Glomerular endothelial cell (primary cell): ENCODE measurements at places on chromosomes 5 and 9. TPM values are rescaled to one million over a fixed set of nuclear protein-coding genes. Genes with fewer than 3 reads are reported as not detected.

- DNase-seq: no peak
These were observed 1.6 kb downstream of the STKLD1 start for GRCh38 chr9:133377721-133378216.

- no peak for DNase-seq
These were observed 22.5 kb downstream of the ARHGEF28 start for GRCh38 chr5:73648515-73648914.

DNA sequence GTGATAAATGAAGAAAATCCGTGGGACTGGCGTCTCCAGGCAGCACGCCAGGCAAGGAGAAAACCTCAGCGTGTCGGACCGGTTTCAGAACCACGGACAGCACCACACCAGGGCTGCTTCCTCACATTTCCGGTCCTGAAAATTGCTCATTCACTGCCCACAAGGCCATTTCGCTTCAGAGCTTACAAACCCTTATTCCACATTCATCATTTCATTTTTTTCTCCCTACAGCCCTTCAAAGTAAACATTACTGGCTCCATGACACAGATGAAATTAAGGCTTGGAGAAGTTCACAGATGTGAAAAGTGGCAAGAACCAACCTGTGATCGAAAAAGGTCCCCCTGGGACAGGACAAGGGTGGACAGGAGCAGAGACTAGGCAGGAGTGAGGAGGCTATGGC is 1.5 kb upstream of the GPRIN1 start:
- peak; percentile 64 for DNase-seq

GRCh38 chr5:140833993-140834392 is at the start of gene PCDHA7:
TSS of gene PCDHA7 (plus strand) at chr5:140834269. CDS start at chr5:140834384, 115 bp downstream.
- no peak for DNase-seq

- peak; percentile 7 for DNase-seq
These were observed 153.6 kb upstream of the ELL2 start for GRCh38 chr5:96115147-96115807.

- no peak for DNase-seq
These were observed 455.4 kb downstream of the EBF1 start for GRCh38 chr5:158644301-158644700.

DNA sequence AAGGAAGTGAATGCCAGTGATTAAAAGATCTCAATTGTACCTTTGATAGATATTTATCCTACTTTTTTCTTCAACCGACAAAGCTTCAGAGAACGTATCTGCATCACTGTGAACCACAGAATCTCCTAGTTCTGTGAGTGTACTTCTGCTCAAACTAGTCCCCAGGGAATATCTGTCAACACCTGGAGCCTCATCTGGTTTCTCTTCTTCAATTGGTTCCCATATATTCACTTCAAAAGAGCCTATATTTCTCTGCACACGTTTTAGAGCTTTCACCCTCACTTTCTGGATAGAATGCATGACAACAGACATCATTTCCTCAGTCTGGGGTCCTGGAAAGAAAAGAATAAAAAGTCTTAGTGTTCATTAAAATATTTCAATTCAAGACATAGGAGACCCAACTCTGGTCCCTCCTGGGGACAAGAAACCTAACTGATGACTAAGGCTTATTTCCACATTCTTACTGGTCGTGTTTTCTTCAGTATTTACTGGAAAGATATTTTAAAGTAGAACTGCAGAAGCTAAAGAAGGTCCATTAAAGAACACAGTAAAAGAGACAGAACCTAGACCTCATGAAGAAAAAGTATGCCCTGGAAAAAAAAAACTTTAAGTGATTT is 64.3 kb downstream of the CPLANE1 start:
- DNase-seq: no peak

- no peak for DNase-seq
These were observed 443.9 kb downstream of the ZNF608 start for GRCh38 chr5:124302533-124302932.

DNA sequence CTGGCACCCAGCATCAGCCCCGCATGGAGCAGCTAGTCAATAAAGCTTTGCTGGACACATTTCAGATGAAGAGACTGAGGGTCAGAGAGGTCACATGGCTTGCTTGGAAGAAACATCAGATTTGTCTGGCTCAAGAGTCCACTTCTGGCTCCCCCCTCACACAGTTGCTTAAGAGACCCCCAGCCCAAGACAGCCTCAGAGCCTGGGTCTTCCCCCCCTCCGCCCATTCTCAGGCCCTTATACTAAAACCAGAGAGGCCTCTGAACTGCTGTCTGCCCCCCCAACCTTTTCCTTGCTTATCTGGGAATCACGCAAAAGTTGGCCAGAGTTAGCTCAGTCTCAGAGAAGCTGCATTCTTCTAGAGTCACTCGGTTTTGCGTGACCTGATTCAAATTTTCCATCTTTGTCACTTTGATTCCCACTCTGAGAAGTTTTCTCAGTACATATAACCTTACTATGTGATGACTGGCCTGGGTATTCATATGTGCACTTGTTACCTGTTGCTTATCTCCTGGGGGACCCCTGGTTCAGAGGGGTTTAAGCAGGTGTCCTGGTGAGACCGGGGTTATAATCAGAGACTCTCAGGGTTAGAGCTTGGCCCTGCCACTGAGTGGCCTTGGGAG is 145.4 kb upstream of the IER5L start:
- no peak for DNase-seq

GRCh38 chr5:44794371-44794770 is 14.4 kb upstream of the MRPS30 start:
- no peak for DNase-seq

DNA sequence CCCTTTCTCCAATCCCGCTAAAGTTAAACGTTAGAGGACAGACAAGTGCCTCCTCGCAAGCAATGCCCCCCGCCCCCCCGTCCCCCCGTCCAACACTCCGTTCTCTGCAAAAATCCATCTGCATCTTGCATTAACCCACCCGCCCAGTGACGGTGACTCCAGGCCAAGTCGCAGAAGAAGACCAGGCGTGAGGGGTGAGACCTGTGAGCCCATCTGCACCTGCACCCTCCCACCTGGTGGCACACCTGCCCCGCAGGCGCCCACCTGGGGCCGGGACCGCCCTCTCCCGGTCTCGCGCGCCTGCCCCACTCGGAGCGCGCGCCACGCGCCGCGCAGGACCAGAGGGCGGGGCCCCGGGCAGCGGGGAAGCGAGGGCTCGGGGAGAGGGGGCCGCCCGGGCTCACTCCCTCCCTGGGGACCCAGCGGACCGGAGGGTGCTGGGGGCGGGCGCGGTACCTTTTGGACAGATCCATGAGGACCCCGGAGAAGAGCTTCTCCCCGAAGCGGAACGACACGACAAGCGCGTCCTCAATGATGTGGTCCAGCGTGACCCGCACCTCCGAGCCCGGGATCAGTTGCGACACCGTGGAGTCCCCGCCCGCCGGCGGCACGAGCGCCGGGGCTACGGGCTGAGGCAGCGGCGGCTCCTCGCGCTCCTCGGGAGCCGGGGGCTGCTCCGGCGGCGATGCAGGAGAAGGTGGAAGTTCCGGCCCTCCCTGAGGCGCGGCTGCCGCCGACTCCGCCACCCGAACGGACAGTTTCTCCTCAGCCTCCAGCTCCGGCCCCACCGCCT is 705 bp downstream of the PWWP2A start:
- no peak for DNase-seq

DNA sequence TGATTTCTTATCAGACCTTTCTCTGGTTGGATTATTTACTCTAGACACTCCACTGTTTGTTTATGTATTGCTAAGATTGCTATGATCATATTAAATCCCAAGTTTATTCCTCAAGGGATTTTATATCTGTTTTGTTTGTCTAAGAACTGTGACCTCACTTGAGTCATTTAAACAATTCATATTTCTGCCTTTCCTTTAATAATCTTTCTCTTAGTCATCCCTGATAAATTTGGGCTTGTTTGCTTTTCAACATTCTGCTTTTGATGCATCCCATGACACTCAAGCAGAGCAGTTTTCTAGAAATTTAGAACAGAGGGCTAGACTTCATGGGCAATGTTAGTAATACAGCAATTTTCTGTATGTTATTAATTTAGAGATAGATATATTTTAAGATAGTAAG is 231.6 kb upstream of the TNC start:
- no peak for DNase-seq

DNA sequence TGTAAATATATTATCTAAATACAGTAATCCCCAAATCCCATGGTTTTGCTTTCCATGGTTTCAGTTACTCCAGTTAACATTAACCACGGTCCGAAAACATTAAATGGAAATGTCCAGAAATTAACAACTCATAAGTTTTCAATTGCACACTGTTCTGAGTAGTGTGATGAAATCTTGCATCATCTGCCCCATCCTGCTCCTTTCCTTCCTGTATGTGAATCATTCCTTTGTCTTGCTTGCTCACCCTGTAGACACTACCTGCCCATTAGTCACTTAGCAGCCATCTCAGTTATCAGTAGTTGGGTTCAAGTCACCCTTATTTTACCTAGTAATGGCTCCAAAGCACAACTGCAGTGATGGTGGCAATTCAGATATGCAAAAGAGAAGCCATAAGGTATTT is 1568.5 kb upstream of the WWC1 start:
- DNase-seq: no peak

DNA sequence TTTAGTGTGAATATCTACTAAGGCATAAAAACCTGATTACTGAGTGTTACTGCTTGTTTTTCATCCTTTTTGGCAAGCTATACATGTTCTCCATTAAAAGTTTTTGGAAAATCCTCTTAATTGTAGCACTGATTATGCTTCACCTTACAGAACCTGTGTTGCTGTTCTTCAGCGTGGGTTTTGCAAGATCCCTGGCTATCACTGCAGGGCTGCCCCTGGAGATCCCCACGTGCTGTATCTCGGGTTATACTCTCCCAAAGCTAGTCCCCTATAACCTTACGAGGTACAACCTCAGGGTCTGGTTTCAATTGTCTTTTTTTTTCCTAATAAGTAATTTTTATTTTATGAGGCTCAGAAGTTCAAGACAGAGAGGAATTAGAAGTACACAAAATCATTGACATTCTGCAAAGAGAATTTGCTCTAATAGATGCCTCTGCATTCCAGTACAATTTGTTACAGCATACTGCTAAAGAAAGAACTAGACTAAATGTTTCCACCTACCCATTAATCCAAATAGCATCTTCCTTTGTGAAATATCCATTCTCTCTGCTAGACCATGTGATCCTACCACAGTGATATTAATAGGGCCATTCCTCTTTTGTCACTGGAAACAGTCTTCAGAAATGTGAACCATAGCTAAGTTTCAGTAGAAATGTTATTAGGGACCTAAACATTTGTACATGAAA is 25.8 kb upstream of the CAMK4 start:
- DNase-seq: no peak

DNA sequence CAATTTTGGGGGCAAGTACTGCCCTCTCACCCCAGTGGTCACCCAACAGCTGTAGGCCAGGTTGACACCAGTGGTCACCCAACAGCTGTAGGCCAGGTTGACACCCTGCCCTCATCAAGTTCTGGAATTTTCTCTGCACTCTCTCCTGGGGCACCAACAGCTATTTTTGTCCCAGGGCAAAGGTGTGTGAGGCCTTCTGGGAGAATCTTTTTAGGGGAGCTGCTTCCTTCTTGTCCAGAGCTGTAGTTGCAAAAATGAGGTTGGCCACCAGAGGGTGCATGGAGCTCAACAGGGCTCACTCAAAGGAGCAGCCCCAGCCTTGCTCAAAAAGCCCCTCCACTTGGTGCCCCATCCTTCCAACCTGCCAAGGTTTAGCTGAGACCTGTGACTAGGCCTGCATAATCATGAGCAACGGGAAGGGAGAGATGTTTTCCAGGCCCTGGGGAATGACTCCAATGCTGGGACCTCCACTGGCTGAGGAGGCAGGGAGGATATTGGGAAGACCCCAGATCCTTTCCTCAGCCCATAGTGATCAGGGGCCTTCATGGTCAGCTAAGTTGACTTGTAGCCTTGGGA is 10.6 kb upstream of the P4HA2 start:
- no peak for DNase-seq

GRCh38 chr5:39092581-39093351 is 18.6 kb upstream of the RICTOR start:
- no peak for DNase-seq

- DNase-seq: no peak
These were observed 3.5 kb upstream of the NEK6 start for GRCh38 chr9:124254261-124254682.

DNA sequence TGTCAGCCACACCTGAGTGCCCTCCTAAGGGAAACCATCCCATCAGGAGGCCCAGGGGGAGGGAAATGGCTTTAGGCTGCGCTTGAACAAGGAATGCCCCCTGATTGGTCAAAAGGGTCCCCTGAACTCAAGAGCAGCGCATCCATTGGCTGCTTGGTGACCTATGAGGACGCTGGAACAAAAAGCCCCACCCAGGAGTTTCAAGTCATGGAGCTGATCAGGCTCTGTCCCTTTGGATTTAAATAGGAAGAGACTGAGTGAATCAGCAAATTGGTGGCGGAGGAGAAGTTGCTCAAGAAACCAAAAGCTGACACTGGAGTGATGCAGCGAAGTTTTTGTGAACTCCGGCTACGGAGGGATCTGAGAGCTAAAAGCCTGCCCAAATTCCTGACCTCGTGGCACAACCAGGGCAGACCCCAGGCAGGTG is 66.7 kb downstream of the SMIM23 start:
- no peak for DNase-seq

- no peak for DNase-seq
These were observed 361.4 kb upstream of the RFX3 start for GRCh38 chr9:3887221-3887653.

DNA sequence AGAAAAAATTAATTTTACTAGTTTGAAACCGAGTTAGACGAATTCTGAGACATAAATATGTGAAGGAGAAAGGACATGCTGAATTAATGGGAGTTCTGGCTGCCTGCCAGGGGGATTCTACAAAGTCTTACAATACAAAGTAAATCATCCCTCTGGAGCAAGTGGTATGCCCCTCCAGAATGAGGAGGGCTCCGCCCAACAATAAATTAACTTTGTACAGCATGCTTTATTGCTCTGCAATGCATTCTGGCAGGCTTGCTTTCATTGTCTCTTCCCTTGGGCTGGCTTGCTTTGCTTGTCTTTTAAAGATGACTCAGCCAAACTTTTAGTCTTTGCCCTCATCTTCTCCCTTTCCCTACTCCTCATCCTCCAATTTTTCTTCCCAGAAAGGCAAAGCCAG is 11.7 kb upstream of the PCDHB1 start:
- DNase-seq: no peak

DNA sequence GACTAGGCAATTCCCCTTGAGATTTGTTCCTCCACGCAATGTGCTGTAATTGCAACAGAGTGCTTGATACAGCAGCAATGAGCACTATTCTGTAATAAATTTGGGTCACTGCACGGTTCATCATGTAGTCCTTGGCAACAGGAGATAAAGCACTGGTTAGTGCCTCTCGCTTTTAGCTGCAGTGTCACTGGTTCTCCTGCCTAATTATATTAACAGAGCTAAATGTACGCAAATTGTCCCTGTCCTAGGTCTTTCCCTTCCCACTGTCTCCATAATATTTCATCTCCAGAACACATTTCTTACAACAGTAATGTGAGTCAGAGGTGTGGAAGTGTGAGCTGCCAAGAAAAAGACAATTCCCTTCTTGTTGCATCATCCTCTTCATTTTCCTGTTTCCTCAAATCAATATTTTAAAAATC is 553.1 kb downstream of the ZNF608 start:
- DNase-seq: no peak

- DNase-seq: no peak
These were observed 524.7 kb downstream of the SPATA31D1 start for GRCh38 chr9:82513242-82513751.

The PCDHGA6 gene
- total RNA-seq: 4.5 and 6.6 TPM in 2 replicates

The SLC46A2 gene
- not detected in 2 replicates for total RNA-seq

The TYRP1 gene
- total RNA-seq: not detected in 2 replicates

The TMC1 gene
- 0.23 and 0.82 TPM in 2 replicates for total RNA-seq

The IL13 gene
- total RNA-seq: not detected in 2 replicates

The RPL12 gene
- total RNA-seq: 1,564 and 2,739 TPM in 2 replicates

The DNM1 gene
- 2.7 and 7.9 TPM in 2 replicates for total RNA-seq

The PLAC8L1 gene
- not detected in 2 replicates for total RNA-seq

The CDC20B gene
- 0.23 TPM in 1 of 2 replicates, not detected in the other for total RNA-seq
